ENCODE measurements at places on chromosomes 1 and 21. TPM values are rescaled to one million over a fixed set of nuclear protein-coding genes. Genes with fewer than 3 reads are reported as not detected.

The PCP4 gene
- not detected for total RNA-seq

The NT5C1A gene
- 0.08 TPM for total RNA-seq

The H6PD gene
- 4.7 TPM for total RNA-seq

The SELE gene
- not detected for total RNA-seq

The CTH gene
- total RNA-seq = 1.5 TPM

The CFAP57 gene
- 0.43 TPM for total RNA-seq

The CRYAA gene
- total RNA-seq = not detected

The KCND3 gene
- 0.05 TPM for total RNA-seq
